ENCODE measurements at places on chromosomes 7 and 10.

- DNase-seq, result no peak
Measured at GRCh38 chr7:67825356-67825755, 828.7 kb downstream of the TYW1 start.

GRCh38 chr7:130084037-130084875, 13.9 kb downstream of the KLHDC10 start:
- no peak for DNase-seq

GRCh38 chr7:155368894-155369600, 71.4 kb downstream of the INSIG1 start:
- DNase-seq, result no peak

- no peak for DNase-seq
Measured at GRCh38 chr10:104766341-104766740, 125.3 kb downstream of the SORCS3 start.

GRCh38 chr10:69455006-69455763, 3.9 kb downstream of the TSPAN15 start:
- no peak for DNase-seq

DNA sequence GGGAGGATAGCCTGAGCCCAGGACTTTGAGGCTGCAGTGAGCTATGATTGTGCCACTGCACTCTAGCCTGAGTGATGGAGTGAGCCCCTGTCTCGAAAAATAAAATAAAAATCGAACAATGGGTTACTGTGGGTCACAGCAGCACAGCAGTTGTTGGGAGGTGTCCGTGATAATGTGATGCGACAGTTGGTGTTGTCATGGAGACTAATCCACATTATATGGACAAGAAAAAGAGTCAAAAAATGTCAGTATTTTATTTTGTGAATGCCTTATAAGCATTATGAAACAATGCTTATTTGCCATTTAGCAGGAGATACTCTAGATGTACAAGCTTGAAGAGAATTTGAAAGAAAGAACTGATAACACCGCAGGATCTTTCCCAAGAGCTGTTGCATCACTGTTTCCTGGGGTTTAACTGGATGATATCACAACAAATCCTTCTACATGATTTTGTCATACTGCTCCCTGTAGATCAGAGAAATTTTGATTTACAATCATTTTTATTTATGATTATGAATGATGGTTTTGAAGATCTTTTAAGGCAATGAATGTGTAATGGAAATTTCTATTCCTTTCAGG, 195.4 kb downstream of the BAMBI start:
- no peak for DNase-seq

- DNase-seq, result no peak
Measured at GRCh38 chr7:40493609-40494051, 358.8 kb downstream of the SUGCT start.

GRCh38 chr7:80838643-80839042, 80.2 kb downstream of the SEMA3C start:
- DNase-seq, result no peak

DNA sequence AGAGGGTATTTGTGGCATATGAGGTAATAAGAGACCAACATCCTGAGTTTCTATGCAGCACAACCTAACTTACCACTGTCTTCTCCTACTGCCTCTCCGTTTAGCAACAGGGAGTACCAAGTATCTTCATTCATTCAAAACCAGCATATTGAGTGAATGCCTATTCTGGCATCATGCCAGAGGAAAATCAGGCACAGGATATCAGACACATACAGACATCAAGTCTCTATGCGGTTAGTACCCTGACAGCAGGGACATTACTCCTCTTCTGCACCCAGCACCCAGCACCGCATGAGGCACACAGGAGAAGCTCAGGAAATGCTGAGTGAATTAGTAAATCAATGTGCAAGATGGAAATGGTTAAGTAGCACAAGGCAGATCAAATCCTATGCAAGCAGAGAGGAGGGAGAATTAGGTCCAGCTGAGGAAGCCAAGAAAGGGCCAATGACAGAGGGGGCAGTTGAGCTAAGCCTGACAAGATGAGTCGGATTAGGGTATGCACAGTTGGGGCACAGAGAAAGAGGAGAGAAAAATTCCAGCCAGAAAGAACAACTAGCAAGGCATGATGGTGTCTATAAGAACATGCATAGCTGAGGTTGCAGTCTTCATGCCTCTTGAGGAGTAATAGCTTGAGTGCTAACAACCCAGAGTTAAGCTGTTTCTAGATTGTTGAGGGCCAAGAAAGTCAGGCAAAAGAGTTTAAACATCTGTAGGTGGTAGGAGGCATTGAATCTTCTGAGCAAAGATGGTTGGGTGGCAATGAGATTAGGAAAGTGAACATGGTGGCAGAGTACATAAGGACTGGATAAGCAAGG, 146.0 kb downstream of the PLXNA4 start:
- DNase-seq, result no peak

DNA sequence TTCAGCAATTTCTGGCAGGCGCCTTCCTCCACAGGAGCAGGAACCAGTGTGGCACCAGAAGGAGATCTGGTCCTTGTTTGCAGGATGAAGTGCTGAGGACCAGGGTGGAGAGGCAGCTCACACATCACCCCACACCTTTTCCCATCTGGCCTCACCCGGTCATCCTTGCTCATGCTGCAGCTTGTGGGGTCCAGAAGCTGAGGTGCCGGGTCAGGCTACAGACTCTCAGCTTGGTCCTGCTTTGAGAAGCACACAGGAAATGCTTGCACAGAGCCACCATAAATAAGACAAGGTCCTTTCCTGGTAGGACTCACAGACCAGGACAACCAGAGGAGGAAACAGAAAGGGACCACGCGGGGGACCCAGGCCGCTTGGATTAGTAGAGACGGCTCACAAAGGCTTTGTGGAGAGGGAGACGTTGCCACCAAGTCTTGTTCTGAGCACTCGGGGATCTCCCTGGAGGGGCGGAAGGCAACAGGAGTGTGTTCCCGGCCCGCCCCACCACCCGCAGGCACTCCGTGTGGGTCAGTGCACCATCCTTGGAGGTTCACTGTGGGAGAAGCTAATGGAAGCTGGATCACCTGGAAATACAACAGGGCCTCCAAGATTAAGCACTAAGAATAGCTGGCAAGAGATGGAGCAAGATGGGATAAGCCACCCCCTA, 29.6 kb upstream of the EN2 start:
- DNase-seq, result no peak

- DNase-seq, result no peak
Measured at GRCh38 chr7:55970561-55970960, 6.2 kb downstream of the NIPSNAP2 start.

Measured in SK-N-DZ (cell line).